Stimulated activated CD4-positive, alpha-beta T cell treated with anti-CD3 and anti-CD28 coated beads, Interleukin-12 subunit alpha, Interleukin-12 subunit beta, amount 100 ng/mL, for 48 hours (primary cell): ENCODE measurements at places on chromosomes 7 and 10.

DNA sequence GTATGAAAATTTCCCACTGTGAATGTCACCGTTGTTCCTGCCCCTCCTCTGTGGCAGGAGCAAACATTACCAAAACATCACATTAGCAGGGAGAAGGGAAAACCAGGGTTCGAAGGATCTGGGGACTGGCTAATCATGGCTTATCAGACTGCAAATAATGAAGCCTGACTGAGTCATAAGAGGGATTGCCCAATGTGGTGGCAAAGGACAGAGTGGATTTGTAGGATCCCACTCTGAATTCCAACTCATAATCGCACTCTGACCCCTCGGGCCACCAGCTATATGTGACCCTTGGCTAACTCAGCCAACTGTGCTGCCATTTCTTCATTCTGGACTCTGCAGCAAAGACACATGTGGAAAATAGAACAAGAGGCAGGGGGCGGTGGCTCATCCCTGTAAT is 347.3 kb upstream of the AUTS2 start:
- no peak for DNase-seq

DNA sequence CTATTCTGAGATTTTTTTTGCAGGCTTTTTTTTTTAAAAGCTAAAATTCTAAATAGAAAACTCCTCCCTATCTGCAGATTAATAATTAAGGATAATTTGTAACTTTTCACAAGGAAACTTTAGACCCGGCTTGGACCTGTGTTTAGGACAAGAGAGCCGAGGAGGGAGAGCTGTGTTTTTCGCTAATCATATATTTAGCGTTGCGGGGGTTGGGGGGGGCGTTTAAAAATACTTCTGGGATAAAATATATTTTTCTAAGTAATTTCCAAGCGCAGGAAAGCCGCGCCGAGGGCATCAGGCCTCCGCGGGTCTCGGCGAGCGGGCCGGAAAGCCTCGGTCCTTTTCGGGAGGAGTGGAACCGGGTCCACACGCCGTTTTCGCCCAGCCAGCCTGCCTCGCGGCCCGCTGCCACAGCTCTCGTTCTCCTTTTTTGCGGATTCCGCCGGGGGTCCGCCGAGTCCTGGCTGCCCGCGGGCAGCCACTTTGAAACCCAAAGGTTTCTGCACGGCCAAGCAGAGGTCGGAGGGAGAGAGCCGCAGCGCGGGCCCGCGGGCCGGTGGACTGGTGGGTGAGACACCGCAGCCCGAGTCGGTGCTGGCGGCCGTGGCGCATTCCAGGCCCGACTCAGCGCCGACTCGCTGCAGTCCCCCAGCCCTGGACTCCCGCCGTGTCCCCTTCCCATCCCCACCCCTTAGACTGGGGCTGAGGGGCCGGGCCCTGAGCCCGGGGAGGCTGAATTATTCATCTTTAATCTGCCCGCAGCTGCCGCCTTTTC is 2.3 kb downstream of the PAX2 start:
- DNase-seq = no peak

DNA sequence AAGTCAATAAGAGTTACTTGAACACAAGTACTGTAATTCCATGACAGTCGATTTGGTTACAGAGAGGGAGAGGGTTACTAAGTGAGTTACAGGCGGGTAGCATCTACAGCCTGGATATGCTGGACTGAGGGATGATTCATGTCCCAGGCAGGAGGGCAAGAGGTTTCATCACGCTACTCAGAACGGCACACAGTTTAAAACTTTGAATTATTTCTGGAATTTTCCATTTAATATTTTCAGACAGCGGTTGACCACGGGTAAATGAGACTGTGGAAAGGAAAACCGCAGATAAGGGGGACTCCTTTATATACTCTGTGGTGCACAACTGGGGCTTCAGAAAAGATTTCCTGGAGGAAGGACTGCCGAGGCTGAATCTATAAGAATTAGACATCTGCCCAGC is 25.7 kb upstream of the LRRC4 start:
- DNase-seq = no peak

- no peak for DNase-seq
Measured at GRCh38 chr7:157397731-157398691, 61.2 kb downstream of the DNAJB6 start.

DNA sequence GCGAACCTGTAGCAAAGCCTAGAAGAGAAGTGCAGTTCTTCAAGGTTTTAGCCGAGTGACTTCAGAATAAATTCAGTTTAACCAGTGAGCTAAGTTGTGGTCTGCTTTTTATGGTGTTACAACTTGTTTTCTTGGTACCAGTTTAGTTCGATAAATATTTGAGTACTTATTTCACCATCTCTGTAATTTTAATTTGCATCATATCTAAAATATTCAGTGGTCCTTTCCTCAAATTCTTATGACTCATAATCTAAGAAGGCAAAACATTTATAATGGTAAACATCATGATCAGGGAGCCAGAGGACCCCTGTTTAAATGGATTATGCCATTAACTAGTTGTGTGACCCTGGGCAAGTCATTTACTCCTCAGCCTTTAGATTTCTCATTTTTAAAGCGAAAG is 4.1 kb upstream of the BMPER start:
- DNase-seq = no peak

DNA sequence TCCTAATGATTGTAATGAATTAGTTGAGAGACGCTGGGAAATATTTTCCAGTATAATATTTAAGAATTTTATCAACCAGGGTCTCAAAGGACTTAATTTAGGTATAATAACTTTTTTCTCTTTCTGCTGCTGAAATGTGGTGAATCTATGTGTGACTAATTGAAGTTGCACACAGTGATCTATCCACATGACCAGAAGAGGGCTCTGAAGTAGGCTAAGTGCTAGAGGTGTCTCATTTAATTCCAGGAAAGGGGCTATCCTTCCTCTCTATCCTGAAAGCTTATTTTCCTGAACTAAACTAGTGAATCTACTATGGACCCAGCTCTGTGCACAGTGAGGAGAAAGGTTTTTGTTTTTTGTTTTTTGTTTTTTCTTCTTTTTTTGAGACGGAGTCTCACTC is 294.4 kb upstream of the MYO3A start:
- no peak for DNase-seq

DNA sequence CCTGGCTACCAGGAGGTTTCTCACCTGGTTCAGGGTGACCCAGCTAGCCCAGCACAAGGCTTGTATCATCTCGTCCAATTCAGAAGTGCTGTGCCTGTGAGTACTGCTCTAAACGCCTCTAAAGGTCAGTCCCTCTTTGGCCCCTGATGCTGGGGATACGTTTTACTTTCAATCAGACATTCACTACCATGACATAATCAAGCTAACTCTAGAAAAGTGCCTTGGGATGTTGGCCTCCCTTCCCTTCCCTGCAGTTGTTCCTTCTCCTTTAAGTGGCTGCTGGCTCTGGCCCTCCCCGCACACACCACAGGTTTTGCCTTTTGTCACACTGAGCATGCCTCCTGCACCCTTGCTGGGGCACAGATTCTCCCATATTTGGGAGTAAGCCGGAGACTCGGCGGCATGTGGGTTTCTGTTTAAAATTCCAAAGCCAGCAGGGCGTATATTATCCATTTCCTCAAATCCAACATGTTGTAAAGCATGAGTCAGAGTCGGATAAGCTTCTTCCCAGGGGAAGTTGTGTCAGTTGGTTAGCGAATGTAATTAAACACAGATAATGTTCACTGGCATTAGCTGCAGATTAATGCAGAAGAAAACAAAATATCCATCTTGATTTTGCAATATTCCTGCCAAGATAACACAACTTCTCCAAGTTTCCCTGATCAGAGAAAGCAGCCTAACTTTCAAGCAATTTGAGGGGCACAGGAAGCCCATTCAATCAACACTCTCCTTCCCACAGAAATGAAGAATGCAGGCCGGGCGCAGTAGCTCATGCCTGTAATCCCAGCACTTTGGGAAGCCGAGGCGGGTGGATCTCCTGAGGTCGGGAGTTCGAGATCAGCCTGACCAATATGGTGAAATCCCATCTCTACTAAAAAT is 31.8 kb upstream of the VCL start:
- no peak for DNase-seq

GRCh38 chr10:127012071-127012768 is 107.0 kb downstream of the DOCK1 start:
- no peak for DNase-seq

DNA sequence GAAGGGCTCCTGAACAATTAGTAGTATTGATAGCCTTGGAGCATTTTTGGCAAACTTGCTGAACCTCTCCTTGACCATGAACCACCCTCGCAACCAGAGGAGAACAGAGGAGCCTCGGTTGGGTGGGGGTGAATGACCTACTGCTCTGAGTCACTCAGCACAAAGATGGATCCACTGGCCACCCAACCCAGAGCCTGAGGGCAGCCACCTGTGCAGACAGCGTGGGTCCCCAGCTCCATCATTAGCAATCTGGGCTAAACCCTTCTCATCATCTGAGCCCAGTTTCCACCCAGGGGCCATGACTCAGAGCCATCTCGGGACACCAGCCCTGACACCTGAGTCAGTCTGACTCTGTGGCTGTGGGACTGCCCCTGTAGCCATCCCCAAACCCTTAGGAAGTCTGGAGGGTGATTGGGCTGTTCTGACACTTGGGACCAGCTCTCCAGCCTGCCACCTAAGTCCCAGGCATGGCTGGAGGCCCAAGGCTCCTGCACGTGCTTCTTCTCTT is 171.8 kb upstream of the GPR26 start:
- no peak for DNase-seq

- no peak for DNase-seq
Measured at GRCh38 chr10:75189266-75190096, 21.1 kb upstream of the VDAC2 start.

- no peak for DNase-seq
Measured at GRCh38 chr10:1610986-1611770, 126.1 kb downstream of the ADARB2 start.

- DNase-seq = no peak
Measured at GRCh38 chr7:14846405-14846804, 56.1 kb downstream of the DGKB start.

DNA sequence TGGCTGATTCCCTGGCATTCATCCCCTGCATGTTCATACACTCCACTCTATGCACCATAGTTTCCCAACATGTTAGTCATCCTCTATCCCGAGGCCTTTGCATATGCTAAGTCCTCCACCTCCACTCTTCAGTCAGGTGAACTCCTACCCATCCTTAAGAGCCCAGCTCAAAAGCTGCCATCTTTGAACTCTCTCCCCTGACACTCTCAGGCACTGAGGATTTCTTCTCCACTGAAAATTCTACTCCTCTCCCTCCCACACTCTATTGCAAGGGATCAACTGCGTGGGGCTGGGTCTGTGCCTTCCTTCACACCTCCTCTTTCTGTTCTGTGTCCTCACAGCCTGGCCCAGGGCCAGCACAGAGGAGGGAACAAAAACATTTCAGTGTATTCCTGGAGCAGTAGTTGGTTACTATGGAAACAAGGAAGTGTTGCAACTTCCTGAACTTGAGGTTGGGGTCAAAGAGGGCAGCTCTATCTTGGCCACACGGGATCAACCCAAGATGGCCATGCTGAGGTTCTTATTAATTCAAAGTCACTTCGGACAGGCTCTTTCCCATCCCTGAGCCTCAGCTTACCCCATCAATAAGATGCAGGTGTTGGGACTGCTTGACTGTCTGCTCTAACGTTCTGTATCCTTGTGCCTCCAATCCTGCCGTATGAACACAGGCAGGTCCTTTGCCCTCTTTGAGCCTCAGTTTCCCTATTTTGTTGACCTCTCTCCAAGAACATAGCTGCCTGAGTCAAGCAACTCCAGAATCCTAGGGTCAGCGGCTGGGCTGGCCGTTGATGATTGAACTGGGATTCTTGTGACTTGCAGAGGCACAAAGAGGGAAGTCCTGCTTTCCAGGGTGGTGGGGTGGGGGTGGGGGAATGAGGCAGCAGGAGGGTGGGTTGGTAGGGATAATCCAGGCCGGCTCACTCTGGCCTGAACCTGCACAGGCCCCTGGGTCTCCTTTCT is 15.5 kb downstream of the ZMIZ1 start:
- peak; percentile 3 for DNase-seq

DNA sequence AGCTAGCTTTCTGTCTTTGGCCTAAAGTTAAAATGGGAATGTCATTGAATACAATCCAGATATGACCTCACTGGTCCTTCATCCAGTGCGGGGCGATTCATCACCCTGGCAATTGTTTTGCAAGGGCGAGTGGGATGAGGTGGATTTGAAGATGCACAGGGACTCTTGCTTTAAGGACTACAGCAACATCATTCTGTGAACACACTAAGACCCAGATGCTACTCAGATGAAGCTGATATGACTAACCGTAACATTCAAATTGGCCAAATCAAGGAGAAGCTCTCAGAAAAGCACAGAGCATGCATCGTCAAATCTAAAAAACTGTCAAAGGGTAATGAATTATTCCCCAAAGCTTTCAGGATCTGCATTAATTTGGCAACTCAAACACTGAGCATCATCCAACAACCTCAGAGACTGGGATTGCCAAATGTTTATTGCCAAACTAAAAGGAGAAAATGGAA is 12.8 kb downstream of the CPA1 start:
- no peak for DNase-seq

DNA sequence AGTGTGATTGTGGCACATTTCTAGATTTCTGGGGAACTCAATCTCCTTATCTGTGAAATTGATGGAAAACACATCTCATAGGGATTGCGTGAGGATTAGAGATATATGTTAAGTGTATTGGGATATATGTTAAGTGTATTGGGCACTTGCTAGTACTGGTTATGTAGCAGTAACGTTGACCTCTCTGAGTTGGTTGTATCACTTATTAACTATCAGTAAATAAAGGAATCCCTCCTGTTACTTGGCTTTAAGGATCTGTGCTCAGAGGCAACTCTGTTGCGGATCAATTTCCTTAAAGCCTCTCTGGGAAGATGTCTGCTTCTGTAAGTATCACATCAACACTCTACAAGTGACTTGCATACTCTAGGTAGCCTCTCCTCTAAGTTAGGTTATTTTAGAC is 25.2 kb downstream of the GNAI1 start:
- DNase-seq = no peak

DNA sequence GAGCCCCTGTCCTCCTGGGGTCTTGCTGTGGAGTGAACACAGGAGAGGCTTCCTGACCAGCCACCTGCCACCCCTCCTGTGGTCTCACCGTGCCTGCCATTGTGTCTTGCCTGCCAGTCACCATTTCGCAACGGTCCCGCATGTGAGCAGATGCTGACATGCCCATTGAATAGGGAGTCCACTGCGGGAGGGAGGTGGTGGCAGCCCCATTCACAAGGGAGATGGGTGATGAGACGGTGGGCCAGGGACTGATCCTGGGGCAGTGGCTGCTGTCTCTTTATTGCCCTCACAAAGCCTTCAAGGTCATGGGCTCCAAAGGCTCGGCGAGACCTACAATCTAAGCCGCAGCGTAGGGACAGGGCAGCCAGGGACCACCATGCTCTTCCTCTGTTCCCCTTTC is 76.0 kb upstream of the NPTX2 start:
- no peak for DNase-seq
